Naive thymus-derived CD8-positive, alpha-beta T cell (primary cell): ENCODE measurements at places on chromosomes 1 and 21. TPM values are rescaled to one million over a fixed set of nuclear protein-coding genes. Genes with fewer than 3 reads are reported as not detected.
A peak's percentile ranks its signal among the peaks of the same experiment; 100 is the strongest.

The ADAM30 gene
- total RNA-seq, result not detected

- no peaks in the 10 kb centered on the region for H3K36me3 ChIP-seq
- peaks cover 25% of the 10 kb centered on the region for H3K27me3 ChIP-seq
- H3K27ac ChIP-seq, result no peak overlapping the region
These were observed 14.7 kb upstream of the KIRREL1 start for GRCh38 chr1:157978586-157979403.

- no peak overlapping the region for H3K27ac ChIP-seq
- H3K4me3 ChIP-seq, result no peak overlapping the region
- H3K4me1 ChIP-seq, result peaks cover 17% of the 10 kb centered on the region
These were observed 3.9 kb downstream of the PRXL2B start for GRCh38 chr1:2590233-2591141.

GRCh38 chr1:153842006-153842471, 66.8 kb downstream of the SLC27A3 start:
- no peak for DNase-seq
- H3K36me3 ChIP-seq, result peaks cover 4% of the 10 kb centered on the region
- H3K4me1 ChIP-seq, result peaks cover 44% of the 10 kb centered on the region
- H3K27me3 ChIP-seq, result no peaks in the 10 kb centered on the region

GRCh38 chr1:45493116-45493697, 2.2 kb upstream of the TESK2 start:
- DNase-seq, result peak; percentile 50
- peak overlapping the region; percentile 14 for H3K4me3 ChIP-seq
- peaks cover 22% of the 10 kb centered on the region for H3K36me3 ChIP-seq
- H3K27me3 ChIP-seq, result no peaks in the 10 kb centered on the region
- peaks cover 10% of the 10 kb centered on the region for H3K4me1 ChIP-seq

DNA sequence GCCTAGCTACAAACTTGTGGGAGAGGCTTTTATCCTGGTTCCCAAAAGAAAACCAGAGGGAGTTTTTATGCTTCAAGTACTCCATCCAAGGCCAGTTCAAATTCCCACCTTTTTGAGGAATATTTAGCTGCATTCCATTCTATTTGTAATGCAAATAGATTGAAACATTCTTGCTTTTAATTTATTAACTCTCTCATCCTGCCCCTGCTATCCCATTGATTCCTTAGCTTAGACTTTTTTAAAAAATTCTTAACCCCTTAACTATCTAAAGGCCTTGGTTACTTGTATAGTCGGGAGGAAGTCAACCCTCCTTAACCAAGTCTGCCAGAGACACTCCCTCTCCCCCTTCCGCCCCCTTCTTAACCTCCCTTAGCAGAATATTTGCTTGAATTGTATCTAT, 2.5 kb upstream of the MOV10 start:
- H3K36me3 ChIP-seq, result peaks cover 49% of the 10 kb centered on the region
- H3K27me3 ChIP-seq, result no peaks in the 10 kb centered on the region
- no peak overlapping the region for H3K4me3 ChIP-seq
- peak overlapping the region; percentile 11 for H3K27ac ChIP-seq

DNA sequence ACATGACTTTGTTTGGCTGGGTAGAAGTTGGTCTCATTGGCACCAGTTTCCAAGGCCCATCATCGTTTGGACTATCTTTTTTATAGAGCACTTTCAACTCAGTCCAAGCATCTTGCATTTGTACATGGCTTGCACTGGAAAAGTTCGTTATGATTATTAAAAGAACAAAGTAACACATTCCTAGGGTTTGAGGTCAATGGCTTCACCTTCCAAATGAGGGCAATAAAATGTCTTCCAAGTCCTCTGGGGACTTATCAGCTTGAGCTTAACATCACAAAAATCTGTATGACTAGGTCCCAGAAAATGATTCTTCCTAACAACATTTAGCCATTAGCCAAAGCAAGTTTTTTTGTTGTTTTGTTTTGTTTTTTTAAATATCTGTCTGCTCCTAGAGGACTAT, 610.8 kb downstream of the LMO4 start:
- no peak overlapping the region for H3K27ac ChIP-seq
- no peak for DNase-seq
- no peak overlapping the region for H3K4me3 ChIP-seq
- no peaks in the 10 kb centered on the region for H3K36me3 ChIP-seq

DNA sequence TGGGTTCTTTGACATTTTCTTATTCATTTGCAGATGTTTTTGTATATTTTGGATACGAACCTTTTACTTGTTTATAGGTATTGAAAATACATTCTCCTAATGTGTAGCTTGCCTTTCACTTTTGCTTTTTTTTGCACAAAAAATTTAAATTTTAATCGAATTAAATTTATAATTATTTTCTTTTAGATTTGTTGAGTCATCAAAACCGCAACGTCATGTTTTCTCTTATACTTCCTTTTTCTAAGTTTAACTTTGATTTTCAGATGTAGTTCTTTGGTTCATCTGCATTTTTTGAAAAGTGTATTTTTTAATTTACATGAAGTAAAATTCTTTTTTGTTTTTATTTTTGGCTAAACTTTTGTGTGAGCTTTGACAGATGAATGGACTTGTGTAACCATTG, 243.7 kb upstream of the DPYD start:
- no peak overlapping the region for H3K27ac ChIP-seq
- no peak overlapping the region for H3K4me3 ChIP-seq
- H3K4me1 ChIP-seq, result no peaks in the 10 kb centered on the region
- no peaks in the 10 kb centered on the region for H3K36me3 ChIP-seq
- DNase-seq, result no peak

DNA sequence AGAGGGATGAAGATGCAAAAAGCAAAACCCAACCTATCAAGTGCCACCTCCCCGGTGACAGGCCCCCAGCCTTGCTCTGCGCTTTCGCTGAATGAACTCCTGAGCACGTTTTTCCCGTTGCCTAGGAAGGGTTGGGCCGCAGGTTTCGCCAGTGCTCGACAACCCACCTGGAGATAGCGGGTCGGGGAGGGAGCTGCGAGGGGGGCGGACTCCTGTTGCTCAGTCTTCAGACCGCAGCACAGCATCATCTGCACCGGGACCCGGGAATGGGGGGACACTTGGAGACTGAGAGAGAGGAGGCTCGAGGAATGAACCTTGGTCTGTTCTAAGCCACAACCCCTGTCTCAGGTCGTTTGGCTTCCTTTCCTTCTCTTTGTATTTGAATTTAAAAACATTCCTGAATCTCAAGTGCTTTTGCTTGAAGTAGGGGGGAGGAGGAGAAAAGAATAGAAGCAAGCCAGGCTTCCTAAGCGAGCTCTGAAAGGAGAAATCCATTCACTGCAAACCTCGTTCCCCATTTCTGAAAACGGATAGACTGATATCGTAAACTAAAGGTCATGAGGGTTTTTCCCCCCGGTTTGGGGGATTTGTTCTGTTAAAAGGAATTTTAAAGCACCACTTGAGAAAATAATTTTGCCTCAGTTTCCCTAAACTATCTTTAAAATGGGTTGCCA, 1.2 kb downstream of the AK5 start:
- H3K4me3 ChIP-seq, result peak overlapping the region; percentile 92
- no peaks in the 10 kb centered on the region for H3K27me3 ChIP-seq
- peaks cover 26% of the 10 kb centered on the region for H3K4me1 ChIP-seq
- peak overlapping the region; percentile 66 for H3K27ac ChIP-seq
- peak; percentile 33 for DNase-seq

- H3K27ac ChIP-seq, result no peak overlapping the region
- no peak for DNase-seq
- H3K4me3 ChIP-seq, result no peak overlapping the region
- no peaks in the 10 kb centered on the region for H3K4me1 ChIP-seq
These were observed 595.1 kb upstream of the ZP4 start for GRCh38 chr1:238485912-238486209.

The STIL gene
- 1.3 TPM for total RNA-seq

DNA sequence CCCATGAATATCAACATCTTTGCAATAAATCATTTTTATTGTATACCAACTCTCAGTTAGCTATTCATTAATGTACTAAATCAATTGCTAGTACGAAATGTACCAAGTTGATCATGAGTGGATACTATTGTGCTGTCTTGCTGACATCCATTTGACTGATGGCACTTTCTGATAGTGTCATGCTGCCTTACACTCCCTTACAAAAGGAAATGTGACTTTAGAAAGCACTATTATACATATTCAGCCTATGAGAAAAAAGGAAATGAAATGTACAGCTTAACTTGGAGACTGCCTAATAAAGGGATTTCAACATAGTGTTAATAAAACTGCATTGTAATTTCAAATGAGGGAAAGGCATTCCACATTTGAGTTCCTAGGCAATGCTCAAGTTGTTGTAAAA, 52.2 kb downstream of the PLA2G4A start:
- no peaks in the 10 kb centered on the region for H3K27me3 ChIP-seq
- H3K4me3 ChIP-seq, result no peak overlapping the region
- no peaks in the 10 kb centered on the region for H3K4me1 ChIP-seq
- H3K36me3 ChIP-seq, result no peaks in the 10 kb centered on the region
